ENCODE measurements at places on chromosomes 4 and X. TPM values are rescaled to one million over a fixed set of nuclear protein-coding genes. Genes with fewer than 3 reads are reported as not detected.

TREX2 gene
- 1.2 TPM for total RNA-seq

ETDB gene
- not detected for total RNA-seq

UCP1 gene
- not detected for total RNA-seq

MBTPS2 gene
- 14.0 TPM for total RNA-seq

GNRHR gene
- not detected for total RNA-seq

TCEAL9 gene
- total RNA-seq: 133 TPM

RS1 gene
- not detected for total RNA-seq

TRIM61 gene
- not detected for total RNA-seq

MAGIX gene
- total RNA-seq: 0.40 TPM

TEX13D gene
- not detected for total RNA-seq

CAMK2D gene
- total RNA-seq: 54.1 TPM

ELF2 gene
- 50.4 TPM for total RNA-seq

FGG gene
- not detected for total RNA-seq

BCORL1 gene
- total RNA-seq: 3.1 TPM

SMIM10L2A gene
- 0.53 TPM for total RNA-seq

POU3F4 gene
- total RNA-seq: not detected

GPRASP1 gene
- 1.9 TPM for total RNA-seq

UGT2A1 gene
- 0.93 TPM for total RNA-seq

SHISA3 gene
- 24.2 TPM for total RNA-seq

ZFP42 gene
- total RNA-seq: 0.07 TPM

RNF128 gene
- not detected for total RNA-seq

MSANTD1 gene
- total RNA-seq: 0.36 TPM

ATXN3L gene
- total RNA-seq: not detected

LRIT3 gene
- total RNA-seq: 0.07 TPM

CLTRN gene
- not detected for total RNA-seq

SPATA18 gene
- total RNA-seq: 14.6 TPM

SLC10A4 gene
- 0.27 TPM for total RNA-seq

HTN3 gene
- total RNA-seq: not detected

PNPLA4 gene
- 7.8 TPM for total RNA-seq

TRAM1L1 gene
- 0.57 TPM for total RNA-seq

TGIF2LX gene
- total RNA-seq: not detected

HSFX3 gene
- total RNA-seq: not detected

JAKMIP1 gene
- not detected for total RNA-seq

MAD2L1 gene
- 54.9 TPM for total RNA-seq

ZNF157 gene
- total RNA-seq: under 0.01 TPM

MAOB gene
- total RNA-seq: not detected
